GM18507 (cell line): ENCODE measurements at places on chromosomes 2 and 18.

- DNase-seq = no peak
These were observed 639 bp downstream of the MRO start for GRCh38 chr18:50819027-50819727.

- no peak for DNase-seq
These were observed 299.8 kb downstream of the TCF4 start for GRCh38 chr18:55287935-55288868.

- no peak for DNase-seq
These were observed 434.7 kb upstream of the HS6ST1 start for GRCh38 chr2:128753321-128753720.

DNA sequence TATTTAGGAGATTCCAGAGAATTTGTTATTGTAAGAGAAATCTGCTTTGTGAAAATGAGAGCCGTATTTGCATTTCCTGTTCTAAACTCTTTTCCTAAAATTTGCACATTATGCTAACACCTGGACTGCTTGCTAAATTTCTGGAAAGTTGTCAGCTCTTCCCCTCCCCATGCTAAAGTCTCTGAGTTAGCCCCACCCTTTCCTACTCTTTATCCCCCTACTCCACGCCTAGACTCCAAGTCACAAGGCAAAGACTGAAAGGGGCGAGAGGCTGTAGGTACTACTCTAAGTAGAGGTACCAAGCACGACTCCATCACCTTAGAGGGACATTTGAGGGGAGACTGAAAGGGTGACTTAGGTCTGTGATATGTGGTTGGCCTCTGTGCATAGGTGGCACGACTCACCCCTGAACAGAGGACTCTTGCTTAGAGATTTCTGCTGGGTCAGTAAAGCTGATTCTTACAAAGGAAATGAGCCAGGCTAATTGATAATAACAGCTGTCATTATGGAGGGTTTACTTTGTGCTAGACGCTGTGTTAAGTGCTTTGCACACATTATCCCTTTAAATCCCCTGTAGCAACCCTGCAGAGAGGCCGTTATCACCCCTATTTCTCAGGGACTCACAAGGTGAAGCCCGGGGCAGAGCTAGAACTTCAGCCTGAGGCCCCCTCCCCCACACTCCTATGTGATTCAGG lies 373.5 kb downstream of the EN1 start:
- DNase-seq = no peak

- no peak for DNase-seq
These were observed 130.8 kb downstream of the ZNF236 start for GRCh38 chr18:76953156-76953555.

GRCh38 chr2:10431797-10432196 lies 16.3 kb downstream of the ODC1 start:
- DNase-seq = no peak

- no peak for DNase-seq
These were observed 190.3 kb downstream of the RBM43 start for GRCh38 chr2:151071382-151071781.

DNA sequence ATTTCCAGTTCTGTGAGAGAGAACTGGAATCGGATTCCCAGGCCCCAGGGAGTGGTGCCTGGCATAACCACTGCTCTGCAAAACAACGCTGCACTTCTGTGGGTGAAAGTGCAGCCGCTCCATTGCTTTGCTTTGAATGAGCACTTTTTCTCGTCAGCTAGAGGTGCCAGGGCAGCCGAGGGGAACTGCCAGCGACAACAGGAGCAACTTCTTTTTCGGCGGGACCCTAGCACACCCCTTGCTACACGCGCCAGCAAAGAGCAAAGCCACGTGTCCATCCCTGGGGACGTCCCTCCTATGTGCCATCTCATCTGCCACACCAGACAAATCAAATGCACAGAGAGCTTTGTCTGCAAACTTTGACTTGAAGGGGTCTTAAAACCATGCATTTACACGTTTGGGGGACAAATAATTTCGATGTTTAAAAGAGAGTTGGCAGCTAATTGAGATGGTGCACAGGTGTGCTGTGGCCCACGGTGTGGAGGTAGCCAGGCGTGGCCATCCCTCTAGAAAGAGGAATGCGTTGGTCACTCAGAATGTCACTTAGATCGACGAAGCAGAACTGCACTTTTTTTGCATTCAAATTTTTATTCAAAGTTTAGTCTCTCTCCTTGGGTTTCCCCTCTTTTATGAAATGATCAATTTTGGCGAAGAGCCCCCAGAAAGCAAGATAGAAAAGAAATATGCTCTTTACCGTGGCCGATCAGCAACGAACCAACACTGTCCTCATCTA lies 151.8 kb downstream of the MBP start:
- DNase-seq = no peak

GRCh38 chr2:151983221-151983620 lies 115.6 kb downstream of the CACNB4 start:
- no peak for DNase-seq

DNA sequence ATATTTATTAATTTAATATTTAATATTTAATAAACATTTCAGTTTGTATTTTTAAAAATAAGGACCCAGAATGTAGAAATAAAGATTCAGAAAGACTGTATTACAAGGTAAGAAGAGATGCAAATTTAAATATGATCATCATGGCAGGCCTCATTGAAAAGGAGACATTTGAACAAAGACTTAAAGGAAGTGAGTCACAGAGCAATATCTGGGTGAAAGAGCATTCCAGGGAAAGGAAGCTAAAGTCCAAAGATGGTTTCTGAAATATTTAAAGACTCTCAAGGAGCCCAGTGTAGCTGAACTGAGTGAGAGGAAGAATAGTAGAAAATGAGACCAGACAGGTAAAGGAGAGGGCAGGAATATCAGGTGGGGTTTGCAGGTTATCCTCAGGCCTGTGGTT lies 5.9 kb downstream of the SCYGR4 start:
- DNase-seq = no peak

- no peak for DNase-seq
These were observed 124.5 kb downstream of the CMPK2 start for GRCh38 chr2:6741229-6741628.

DNA sequence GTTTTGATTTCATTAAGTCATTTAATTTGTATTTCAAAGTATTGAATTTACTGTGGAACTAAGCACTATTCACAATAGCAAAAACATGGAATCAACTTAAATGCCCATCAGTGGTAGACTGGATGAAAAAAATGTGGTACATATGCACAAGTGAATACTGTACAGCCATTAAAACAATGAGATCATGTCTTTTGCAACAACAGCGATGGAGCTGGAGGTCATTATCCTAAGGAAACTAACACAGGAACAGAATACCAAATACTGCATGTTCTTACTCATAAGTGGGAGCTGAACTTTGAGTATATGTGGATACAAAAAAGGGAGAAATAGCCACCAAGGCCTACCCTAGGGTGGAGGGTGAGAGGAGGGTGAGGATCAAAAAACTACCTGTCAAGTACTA lies 164.4 kb downstream of the BABAM2 start:
- DNase-seq = no peak

- DNase-seq = no peak
These were observed 117.6 kb downstream of the SMAD7 start for GRCh38 chr18:48832938-48833700.

DNA sequence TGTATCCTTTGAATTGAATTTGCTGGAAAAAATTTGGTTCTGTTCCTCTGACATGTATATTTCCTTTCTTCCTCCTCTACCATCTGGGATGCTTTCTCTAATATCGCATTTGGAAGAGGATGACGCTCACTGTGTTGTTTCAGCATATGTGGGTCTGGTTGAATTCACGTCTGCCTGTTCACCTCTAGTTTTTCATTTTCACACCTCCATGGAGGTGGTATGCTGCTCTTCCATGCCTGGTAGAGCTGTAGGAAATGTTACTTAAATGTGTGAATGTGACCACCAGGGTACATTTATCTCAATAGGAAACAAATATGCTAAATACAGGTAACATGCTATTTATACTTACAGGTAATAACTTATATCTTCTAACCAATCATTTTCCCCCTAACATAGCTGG lies 44.5 kb downstream of the TSHZ1 start:
- DNase-seq = no peak

- DNase-seq = no peak
These were observed 807.1 kb downstream of the RNF144A start for GRCh38 chr2:7724336-7724735.
